ENCODE measurements at places on chromosomes 6 and 20.
A peak's percentile ranks its signal among the peaks of the same experiment; 100 is the strongest.

GRCh38 chr6:132085731-132086130, 134.6 kb upstream of the CCN2 start:
- ATAC-seq = peak; percentile 29

DNA sequence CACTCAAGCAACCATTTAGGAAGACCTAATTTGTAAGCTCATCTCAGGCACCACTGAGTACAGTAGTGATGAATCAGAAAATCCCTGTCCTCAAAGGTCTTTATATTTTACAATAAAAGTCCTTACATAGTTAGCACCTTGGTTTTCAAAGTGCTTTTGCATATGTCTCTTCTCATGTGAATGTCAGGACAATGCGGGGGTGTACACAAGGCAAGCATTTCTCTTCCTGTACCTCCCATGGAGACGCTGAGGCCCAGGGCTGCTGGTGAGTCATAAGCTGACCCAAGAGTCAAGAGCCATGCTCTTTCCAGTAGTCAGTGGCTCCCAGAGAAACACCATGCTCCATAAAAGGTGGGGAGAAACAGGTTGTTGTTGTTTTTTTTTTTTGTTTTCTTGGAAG, 174.0 kb downstream of the GJA10 start:
- ATAC-seq = peak; percentile 90

GRCh38 chr6:10554826-10555225, 33.7 kb downstream of the GCNT2 start:
- ATAC-seq = no peak

GRCh38 chr6:20647585-20647984, 113.3 kb downstream of the CDKAL1 start:
- ATAC-seq = no peak

DNA sequence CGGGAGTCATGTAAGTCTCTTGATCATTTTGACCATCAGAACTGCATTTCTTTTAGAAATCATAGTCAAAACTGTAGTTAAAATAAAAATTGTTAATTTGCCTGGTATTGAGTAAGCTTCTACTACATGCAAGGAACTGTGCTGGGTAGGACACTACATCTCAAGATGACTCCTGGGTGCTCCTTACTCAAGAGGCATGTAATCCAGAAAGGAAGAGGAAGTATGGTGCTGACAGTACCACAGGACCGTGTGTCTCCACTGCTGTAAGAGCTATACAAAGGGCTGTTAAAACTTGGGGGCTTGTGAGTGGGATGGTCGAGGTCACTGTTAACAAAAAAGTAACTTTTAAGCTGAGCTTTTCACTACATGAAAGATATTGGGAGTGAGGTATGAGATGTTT, 508.3 kb upstream of the SOX4 start:
- no peak for ATAC-seq

- no peak for ATAC-seq
Observed at GRCh38 chr20:56689852-56690485, 60.9 kb downstream of the TFAP2C start.

DNA sequence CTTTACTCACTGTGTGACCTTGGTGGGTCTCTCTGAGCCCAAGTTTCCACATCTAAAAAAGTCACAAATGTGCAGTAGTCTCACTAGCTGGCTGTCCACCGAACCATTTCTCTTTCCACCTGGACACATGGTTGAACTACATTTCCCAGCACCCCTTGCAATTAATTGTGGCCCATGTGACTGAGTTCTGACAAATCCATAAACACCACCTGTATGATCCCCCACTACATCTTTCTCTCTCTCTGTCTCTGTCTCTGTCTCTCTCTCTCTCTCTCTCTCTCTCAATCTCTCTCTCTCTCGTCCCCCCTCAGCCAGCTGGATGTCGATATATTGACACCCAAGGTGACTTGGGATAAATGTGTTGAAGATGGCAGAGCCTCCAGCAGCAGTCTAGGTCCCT, 42.8 kb downstream of the SNHG17 start:
- ATAC-seq = no peak

GRCh38 chr6:96878143-96878542, 19.5 kb downstream of the NDUFAF4 start:
- no peak for ATAC-seq

- ATAC-seq = no peak
Observed at GRCh38 chr20:23032056-23032749, 2.9 kb upstream of the SSTR4 start.

GRCh38 chr20:2230726-2231488, 64.9 kb upstream of the TGM3 start:
- no peak for ATAC-seq

DNA sequence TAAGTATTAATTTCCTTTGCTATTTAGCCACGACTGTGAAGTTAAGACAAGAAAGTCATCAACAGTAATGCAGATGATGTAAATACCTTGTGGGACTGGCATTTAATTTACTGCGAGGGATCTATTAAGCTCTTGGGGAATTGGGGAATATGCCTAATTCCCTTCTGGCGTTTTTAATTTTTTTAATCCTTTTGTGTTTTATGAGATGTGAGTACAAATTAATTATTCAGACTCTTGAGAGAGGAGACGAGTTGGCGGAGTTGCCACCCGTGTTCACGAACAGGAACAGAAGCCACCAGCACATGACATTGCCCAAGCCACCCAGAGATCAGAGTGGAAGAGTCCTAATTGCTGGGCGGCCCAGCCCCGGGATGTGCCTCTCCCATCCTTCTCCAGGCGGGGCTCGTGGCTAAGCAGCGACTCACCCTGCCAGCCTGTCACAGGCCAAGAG, 533 bp upstream of the CRYBG1 start:
- ATAC-seq = peak; percentile 63

DNA sequence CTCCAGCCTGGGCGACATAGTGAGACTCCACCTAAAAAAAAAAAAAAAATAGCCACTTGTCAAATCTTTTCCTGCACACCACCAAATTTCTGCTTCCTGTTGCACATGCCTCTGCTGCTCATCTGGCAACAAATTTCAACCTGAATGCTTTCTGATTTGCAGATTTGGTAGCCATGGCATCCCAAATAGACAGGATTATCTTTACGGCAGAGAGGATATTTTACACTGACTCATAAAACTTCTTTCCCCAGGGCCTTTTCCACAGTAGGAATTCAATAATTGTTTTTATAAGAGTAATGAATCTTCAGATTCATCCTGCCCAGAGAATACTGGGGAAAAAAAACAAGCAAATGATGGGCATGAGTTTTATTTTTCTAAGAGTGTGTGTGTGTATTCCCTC, 264.6 kb downstream of the FRK start:
- ATAC-seq = no peak

- ATAC-seq = no peak
Observed at GRCh38 chr6:169589699-169590257, 112.1 kb downstream of the WDR27 start.

- ATAC-seq = peak; percentile 94
Observed at GRCh38 chr6:112802144-112802543, 455.0 kb downstream of the RFPL4B start.

- no peak for ATAC-seq
Observed at GRCh38 chr20:40144581-40144980, 544.5 kb downstream of the MAFB start.

DNA sequence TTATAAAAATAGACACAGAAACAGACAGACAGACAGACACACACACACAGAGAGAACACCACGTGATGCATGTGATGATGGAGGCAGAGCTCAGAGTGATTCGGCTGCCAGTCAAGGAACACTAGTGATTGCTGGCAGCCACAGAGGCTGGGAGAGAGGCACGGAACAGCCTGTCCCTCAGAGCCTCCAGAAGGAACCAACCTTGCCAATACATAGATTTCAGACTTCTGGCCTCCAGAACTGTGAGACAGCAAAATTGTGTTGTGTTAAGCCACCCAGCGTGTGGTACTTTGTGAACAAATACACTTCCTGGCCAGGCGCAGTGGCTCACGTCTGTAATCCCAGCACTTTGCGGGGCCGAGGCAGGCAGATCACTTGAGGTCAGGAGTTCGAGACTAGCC, 9.5 kb upstream of the PARD6B start:
- ATAC-seq = no peak

- ATAC-seq = 0 out of 3 replicates have a peak, but pooled peaks have one; percentile 39
Observed at GRCh38 chr6:154824076-154824475, 90.9 kb downstream of the SCAF8 start.

GRCh38 chr20:22408521-22409402, 175.6 kb downstream of the FOXA2 start:
- no peak for ATAC-seq

DNA sequence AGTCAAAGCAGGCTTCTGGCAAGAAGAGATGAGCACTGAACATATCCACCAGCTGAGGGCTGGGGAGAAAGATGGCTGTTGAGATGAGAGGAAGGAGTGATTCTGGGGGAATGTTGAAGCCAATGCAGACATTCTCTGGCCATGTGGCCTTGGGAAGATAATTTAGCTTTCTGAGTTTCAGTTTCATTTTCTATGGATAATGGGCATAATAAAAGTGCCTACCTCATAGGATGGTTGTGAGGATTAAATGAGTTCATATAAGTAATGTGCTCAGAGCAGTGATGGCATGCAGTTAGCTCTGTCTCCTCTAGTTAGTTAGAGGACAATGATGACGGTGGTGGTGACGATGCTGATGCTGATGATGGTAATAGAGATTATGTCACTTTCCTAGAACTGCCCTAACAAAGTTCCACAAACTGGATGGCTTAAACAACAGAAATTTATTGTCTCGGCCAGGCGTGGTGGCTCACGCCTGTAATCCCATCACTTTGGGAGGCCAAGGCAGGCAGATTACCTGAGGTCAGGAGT, 18.5 kb upstream of the KCNK5 start:
- no peak for ATAC-seq

DNA sequence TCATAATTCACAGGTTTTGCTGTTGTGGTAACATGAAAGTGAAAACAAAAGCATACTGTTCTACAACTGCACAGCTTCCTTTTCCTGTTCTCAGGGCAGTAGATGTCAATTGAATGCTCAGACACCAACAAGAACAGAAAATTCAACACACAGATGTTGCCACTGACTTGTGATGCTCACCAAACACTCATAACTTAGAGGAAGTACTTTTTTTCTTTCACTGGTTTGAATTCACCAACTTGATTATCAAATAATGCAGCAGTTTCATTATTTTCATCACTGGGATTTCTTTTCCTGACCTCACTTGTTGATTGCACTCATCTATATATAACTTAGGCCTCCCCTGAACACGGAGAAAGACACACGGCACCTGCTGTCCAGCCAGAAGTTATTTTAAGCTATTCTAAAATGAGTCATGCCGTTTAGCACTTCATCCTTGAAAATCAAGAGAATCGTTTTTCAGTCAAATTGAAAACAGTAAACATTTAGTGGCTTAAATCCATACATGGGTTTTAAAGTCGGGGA, 949 bp downstream of the TXLNB start:
- ATAC-seq = no peak

DNA sequence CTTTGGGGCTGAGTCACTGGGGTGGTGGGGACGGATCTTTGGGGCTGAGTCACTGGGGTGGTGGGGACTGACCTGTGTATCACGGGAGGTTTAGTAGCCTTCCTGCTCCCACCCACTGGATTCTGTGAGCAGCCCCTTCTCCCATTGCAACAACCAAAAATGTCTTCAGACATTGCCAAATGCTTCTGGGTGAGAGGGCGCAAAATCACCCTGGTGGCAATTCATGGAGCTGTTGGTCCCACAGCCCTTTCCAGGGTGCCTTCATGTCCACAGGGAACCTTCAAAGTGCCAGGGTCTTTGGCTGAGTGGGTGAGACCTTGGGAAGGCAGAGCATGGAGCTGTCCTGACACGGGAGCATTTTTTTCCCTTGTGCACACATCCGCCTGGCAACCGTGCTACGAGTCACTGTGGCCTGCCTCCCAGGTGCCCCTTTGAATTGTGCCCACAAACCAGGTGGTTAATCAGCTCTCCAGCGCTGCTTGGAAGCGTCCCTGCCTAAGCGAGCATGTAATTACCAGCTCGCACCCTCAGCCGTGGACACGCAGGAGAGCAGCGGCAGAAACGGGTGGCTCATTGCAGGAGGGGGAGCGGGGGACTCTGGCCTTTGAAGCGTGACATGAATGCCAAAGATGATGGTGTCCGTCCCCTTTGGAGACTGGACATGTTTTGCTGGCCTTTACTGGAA, 27.4 kb upstream of the APCDD1L start:
- ATAC-seq = no peak

Data from SK-N-SH treated with all-trans-retinoic acid at 6 μM for 48 hours (cell line).